ENCODE measurements at places on chromosomes 5 and 9. TPM values are rescaled to one million over a fixed set of nuclear protein-coding genes. Genes with fewer than 3 reads are reported as not detected.
A peak's percentile ranks its signal among the peaks of the same experiment; 100 is the strongest.

GRCh38 chr9:136354592-136355085 lies 8.9 kb downstream of the DNLZ start:
- H3K27ac ChIP-seq, result no peak overlapping the region
- no peaks in the 10 kb centered on the region for H3K36me3 ChIP-seq
- no peak for DNase-seq
- no peaks in the 10 kb centered on the region for H3K4me1 ChIP-seq
- H3K4me3 ChIP-seq, result no peak overlapping the region

PCDHGB7 gene
- 1.6 TPM for total RNA-seq

DNA sequence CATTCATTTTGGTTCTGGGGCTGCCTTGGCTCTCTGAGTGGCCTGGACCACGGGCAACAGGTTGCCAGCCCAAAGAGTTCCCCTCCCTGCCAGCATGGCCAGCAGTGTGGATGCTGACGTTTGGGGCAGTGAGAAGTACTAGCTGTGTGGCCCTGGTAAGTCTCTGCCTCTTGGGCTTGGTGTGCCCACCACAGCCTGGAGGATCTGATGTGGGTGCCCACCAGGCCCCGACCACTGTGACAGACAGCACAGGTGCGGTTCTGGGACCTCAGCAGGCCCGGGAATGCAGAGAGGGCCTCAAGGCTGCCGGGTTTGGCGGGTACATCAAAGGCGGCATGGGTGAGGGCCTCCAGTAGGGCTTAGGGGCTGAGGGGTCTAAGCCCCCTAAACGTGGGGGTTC lies 33.6 kb upstream of the PITX1 start:
- no peak overlapping the region for H3K4me3 ChIP-seq
- DNase-seq, result no peak
- H3K36me3 ChIP-seq, result no peaks in the 10 kb centered on the region
- H3K27me3 ChIP-seq, result no peaks in the 10 kb centered on the region
- H3K4me1 ChIP-seq, result no peaks in the 10 kb centered on the region

- H3K4me3 ChIP-seq, result peak within 1 kb of the TSS; percentile 58
- H3K27ac ChIP-seq, result peak within 1 kb of the TSS; percentile 76
- H3K4me1 ChIP-seq, result peaks cover 40% of the 10 kb centered on the region
- H3K27me3 ChIP-seq, result no peaks in the 10 kb centered on the region
- H3K36me3 ChIP-seq, result no peaks in the 10 kb centered on the region
Measured at GRCh38 chr5:179806250-179807048, at the start of gene MGAT4B. MGAT4B (minus strand) TSS chr5:179806866; CDS start chr5:179806583, 283 bp downstream.

GRCh38 chr9:17630531-17630949 lies 51.7 kb downstream of the SH3GL2 start:
- H3K27me3 ChIP-seq, result no peaks in the 10 kb centered on the region
- no peaks in the 10 kb centered on the region for H3K4me1 ChIP-seq
- H3K27ac ChIP-seq, result no peak overlapping the region
- no peak for DNase-seq

DNA sequence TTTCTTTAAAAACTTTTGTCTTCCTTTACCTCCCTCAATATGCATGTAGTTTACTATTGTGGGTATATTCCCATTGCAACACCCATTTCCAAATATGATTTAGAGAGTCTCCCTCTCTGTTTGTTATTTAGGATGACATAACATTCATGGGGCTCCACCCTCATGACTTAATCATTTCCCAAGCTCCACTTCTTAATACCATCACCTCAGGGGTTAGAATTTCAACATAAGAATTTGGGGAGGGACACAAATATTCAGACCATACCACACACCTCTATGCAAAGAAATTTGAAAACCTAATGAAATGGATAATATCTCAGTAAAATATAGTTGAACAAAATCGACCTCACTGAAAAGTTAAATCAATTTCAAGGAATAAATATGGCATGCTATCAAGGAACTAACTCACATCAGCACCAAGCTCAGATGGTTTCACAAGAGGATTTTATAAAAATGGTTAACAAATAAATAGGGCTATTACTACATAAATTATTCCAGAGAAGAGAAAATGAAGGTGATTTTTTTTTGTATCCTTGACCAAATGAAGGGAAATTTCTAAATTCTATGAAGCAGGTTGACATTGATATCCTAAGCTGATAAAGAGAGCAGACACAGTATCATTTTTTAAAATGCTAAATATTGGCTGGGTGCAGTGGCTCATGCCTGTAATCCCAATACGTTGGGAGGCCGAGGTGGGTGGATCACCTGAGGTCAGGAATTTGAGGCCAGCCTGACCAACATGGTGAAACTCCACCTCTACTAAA lies 20.2 kb upstream of the UBTD2 start:
- no peak overlapping the region for H3K4me3 ChIP-seq
- no peak for DNase-seq
- no peaks in the 10 kb centered on the region for H3K36me3 ChIP-seq
- H3K4me1 ChIP-seq, result no peaks in the 10 kb centered on the region
- H3K27me3 ChIP-seq, result no peaks in the 10 kb centered on the region
- no peak overlapping the region for H3K27ac ChIP-seq
